Jurkat, Clone E6-1 (cell line): ENCODE measurements at places on chromosomes 2 and 18.

DNA sequence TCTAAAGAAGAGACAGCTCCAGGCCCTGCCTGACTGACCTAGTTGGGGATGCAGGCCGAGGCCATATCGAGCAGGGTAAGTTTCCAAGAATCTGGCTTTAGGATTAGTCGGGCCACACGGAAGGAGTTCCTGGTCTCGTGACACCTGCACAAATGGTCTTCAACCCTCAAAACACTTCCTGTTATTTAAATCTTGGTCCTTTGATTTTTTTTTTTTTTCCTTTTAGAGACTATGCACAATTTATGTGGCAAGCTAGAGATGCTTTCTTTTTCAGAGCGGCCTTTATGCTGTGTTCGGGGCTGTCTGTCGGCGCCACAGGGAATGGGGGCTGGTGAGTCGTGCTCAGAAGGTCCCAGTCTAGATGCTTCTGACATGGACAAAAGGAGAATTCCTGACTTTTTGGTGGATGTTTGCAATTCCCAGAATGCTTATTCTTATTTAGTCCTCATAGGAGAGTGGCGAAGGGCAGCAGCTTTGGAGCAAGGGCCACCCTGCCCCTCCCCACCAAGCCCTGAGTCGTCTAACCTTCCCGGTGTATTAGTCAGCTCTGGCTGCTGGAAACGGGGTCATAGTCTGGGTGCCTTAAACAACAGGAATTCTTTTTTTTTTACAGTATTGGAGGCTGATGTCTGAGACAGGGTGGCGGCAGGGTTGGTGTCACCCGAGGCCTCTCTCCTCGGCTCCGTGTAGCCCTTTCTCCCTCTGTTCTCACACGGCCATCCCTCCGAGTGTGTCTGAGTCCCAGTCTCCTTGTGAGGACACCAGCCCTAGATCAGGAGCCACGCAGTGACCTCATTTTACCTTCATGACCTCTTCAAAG, 27.4 kb downstream of the HPCAL1 start:
- peak; percentile 55 for DNase-seq

DNA sequence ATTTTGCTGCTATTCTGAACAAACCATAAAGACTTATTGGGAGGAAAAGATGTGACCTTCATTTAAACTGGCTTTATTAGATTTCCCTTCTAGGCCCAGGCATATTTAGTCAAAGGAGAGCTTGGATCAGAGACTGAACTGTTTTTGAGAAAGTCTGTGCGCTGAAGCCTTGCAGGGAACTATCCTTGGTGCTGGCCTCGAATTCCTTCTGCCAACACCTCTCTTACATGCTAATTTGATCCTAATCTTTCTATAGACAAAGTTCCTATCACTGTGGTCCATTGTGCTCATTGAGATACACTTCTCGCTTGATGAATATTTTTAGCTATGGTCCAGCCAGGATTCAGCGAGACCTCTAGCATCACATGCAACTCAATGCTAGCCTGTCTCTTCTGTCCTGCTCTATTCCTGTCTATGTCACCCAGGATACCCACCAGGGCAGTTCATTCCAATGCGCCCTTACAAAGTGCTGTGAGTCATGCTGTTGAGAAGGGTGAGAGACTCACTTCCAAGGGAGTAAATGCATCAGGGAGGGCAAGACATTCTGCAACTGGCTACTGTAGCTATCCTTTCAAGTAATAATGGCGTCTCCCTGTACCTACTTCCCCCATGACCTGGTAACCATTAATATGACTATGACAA, 356.7 kb upstream of the LYPD1 start:
- DNase-seq, result no peak

GRCh38 chr2:211875488-211875887, 663.1 kb downstream of the ERBB4 start:
- DNase-seq, result no peak

- no peak for DNase-seq
These were observed 740 bp downstream of the CHMP3 start for GRCh38 chr2:86562485-86562921.

GRCh38 chr2:236964291-236964690, 121.4 kb upstream of the COPS8 start:
- DNase-seq, result no peak

- no peak for DNase-seq
These were observed 231.7 kb downstream of the ARL6IP6 start for GRCh38 chr2:152950126-152950525.

GRCh38 chr2:237833546-237833945, 25.9 kb upstream of the RAMP1 start:
- no peak for DNase-seq

DNA sequence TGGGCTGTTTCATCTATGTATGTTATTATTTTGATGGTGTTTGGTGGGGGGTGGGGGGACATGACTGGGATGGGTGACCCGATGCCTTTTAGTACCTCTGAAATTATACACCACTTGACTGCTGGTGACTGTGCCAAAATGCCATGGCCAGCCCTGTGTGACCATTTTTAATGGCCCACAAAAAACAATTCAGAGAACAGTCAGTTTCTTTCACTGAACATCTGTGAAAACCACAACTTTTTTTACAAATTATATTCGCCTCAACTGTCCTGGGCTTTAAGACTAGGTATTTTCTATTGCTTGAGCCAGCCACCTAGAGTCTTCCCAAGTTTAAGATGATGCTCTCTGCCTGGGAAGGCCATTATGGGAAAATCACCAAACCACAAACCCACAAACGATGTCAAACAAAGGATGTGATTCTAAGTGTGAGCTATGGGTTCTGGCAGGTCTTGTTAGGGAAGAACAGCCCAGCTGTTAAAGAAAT, 33.9 kb downstream of the FN1 start:
- DNase-seq, result no peak

GRCh38 chr2:72745679-72746368, 80.0 kb downstream of the EXOC6B start:
- peak; percentile 62 for DNase-seq

DNA sequence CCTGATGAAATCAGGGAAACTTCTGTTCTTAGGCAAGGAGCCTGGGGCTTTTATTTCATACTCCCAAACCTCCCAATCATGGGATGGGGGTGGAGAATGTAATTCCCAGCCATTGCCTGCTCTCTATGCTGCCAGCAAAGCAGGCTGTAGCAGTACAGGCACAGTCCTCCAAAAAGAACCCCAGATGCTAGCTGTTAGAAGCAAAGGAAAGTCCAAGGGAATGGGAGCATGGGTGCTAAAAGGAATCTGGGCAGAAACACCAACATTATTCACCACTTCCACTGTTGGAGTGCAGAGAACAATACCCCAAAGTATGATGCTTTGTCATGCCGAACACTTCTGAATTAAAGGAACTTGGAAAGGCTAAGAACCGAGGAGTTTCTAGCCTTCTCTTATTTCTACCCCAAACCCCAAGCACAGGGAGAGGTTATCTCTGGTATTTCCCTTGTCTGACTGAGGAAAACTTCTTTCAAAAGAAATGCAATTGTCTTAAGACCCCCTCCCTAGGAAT, 24.7 kb downstream of the MDH1 start:
- DNase-seq, result no peak

DNA sequence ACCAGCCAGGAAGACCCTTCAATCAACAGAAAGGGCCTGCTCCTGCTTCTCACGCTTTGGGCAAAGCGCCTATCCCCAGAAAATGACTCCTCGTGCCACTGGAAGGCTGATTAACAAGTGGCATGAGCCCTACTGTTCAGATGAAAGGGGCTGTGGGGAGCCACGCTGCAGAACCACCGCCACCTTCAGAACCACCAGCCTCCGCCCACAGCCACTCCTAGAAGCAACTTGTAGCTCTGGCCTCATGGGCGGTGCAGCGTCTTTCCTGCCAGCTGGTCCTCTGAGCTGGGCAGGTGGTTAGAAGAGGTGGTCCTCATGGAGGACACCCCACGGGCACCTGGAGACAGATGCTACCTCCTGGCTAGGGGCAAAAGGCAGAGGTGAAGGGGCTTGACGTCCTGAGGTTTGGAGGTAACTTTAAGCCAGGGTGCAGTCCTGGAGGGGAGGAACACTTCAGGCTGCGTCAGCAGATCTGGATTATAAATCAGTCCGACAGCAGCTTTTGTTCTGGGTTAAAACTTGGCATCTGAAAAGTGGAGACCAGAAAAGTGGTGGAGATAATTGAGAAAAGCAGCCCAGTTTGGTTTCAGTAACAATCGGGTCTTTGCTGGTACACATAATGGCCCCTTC, 861 bp upstream of the SEMA4C start:
- peak; percentile 47 for DNase-seq

DNA sequence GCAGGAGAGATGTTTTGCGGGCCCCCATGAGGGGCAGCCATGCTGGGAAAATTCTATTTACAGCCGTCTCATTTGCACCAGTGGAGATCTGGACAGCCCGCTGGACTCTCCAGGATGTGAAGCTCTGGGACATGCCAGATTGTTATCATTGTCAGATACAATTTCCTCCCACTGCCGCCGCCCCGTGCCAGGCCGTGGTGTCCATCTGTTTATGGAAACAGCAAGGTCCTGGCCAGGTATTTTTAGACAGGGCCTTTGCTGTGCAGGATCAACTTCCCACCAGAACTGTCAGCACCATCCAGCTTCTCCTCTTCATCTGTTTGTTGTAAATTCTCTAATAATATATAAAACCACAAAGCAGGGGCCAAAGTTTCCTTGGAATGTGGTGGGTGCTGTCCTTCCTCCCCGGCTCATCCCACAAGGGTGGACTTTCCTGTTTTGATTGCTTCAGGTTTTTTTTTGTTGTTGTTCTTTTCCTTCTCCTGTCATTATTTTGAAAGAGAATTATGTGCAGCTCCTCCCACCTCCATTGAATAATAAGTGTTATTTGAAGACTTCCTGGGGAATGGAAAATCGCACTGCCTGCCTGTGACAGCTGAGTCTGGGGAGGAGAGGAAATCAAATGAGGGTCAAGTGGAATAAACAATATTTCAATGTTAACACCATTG, 398.1 kb downstream of the TNS1 start:
- DNase-seq, result no peak

DNA sequence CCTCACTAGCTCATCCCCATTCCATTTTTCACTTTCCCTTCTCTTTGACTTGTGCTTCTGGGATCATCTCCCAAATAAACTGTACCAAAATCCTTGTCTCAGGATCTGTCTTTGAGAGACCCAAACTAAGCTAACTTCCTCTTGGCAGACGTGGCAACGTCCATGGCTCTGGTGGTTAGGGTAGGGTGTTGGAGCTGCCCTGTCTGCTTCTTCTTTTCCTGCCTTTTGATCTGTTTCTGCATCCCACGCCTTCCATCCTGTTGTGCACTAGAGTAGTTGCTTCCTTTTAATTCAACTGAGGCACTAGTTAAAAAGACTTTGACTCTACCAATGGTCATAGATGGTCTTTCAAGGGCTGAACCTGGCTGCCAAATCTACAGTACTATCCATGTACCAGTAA, 5.5 kb upstream of the MAP4K4 start:
- DNase-seq, result no peak

DNA sequence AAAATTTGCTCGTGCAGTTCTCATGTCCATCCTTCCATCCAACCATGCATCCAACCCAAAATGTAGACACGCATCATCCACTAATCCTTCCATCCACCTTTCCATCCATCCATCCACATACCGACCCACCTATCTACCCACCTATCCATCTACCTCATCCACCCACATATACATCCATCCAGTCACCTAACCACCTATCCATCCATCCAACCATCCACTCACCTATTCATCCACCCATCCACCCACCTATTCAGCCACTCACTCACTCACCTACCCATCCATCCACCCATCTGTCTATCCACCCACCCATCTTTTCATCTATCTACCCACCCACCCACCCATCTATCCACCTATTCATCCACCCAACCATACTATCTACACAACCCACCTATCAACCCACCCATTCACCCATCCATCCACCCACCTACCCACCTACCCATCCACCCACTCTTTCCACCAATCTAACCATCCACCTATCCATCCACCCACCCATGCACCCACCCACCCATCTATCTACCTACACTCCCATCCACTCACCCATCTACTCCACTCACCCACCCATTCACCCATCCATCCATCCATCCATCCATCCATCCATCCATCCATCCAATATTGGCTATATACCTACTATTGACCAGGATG, 94.3 kb downstream of the VAPA start:
- no peak for DNase-seq

DNA sequence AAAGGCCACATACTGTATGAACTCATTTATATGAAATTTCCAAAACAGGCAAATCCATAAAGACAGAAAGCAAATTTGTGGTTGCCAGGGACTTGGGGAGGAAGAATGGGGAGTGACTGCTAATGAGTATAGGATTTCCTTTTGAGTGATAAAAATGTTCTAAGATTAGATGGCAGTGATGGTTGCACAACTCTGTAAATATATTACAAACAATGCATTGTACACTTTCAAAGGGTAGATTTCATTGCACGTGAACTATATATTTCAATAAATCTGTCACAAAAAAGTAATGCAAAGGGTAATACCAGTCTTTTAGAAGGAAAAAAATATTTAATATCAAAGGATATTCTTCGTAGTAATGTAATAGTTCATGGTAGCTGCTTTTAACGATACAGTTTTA, 63.7 kb upstream of the PROKR1 start:
- DNase-seq, result no peak

GRCh38 chr2:174606336-174606735, 8.7 kb upstream of the WIPF1 start:
- no peak for DNase-seq

DNA sequence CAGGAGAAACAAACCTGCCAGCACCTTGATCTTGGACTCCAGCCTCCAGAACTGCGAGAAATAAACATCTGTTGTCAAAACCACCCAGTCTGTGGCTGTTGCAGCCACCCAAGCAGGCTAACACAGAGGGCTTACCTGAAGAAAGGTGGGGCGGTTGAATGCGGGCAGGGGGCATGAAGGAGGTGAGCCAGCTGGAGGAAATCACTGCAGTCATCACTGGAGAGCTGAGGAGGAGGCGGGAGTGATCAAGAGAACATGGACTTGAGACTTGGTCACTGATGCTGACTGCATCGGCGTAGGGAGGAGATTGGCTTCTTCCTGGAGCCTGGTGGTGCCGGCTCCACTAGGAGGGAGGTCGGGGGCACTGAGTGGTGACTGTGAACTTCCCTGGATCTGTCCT, 14.6 kb upstream of the ARMC9 start:
- DNase-seq, result no peak

DNA sequence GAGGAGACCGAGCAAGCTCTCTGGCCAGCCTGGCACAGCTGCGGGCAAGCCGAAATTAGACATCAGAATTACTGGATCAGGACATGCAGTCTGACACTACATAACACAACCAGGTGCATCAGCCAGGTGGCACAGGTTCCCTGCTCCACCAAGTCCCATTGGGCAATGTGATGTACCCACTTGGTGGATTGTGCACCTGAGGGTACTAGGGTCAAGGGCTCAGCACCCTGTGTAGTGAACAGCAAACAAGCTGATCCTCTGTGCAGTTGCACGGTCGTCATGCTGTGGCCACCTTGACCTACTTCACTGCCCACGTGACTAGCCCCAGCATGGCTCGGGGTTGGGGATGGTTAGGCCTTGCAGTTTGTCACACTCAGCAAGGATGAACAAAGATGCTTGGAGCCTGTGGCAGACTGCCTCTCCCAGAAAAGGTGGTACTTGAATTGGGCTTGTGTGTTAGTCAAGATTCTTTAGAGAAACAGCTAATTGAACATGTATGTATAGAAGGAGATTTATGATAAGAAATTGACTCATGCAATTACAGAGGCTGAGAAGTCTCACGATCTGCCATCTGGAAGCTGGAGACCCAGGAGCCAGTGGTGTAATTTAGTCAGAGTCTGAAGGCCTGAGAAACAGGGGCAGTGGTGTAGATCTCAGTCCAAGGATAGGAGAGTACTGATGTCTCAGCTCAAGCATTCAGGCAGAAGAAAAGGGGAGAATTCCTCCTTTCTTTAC, 71.4 kb upstream of the TMEM87B start:
- DNase-seq, result no peak
